ENCODE measurements at places on chromosomes 4 and X.

- no peak for DNase-seq
These were observed 142.9 kb upstream of the ARX start for GRCh38 chrX:25158635-25159034.

DNA sequence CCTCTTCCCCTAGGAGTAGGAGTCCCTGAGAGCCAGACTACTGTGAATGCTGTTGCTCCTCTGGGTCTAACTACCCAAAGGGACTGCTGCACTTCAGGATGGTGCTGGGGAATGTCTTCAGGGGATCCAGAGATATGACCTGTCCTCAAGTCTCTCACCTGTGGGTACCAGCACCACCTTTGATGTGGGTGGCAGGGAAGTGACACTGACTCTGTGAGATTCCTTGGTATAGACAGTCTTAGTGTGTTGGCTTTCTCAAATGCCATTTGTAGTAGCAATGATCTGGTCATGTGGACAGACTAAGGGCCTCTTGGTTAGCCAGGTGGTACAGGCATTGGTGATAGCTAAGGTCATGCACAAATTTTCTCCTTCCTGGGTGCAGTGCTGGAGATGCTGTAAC, 108.9 kb upstream of the ADAMTS3 start:
- DNase-seq, result no peak

GRCh38 chrX:9141496-9141895, 107.6 kb upstream of the FAM9B start:
- DNase-seq, result no peak

- DNase-seq, result no peak
These were observed 32.0 kb downstream of the CCSER1 start for GRCh38 chr4:90159193-90159592.

DNA sequence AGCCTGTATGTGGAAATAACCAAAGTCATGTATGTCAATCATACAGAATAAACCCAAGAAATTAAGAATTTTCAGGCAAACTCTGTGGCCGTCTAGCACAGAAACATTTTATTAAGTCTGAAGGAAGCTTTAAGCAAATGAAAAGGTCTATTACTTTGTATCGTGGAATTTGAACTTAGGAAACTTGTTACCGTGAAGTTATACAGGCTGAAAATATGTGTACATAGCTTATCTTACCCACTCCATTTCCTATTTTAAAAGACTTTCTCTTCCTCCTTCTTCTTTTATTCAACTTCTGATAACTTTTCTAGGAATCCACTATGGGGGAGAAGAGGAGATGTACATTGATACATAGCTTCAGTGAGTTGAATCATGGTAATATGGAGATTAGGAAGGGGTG, 108.3 kb downstream of the AGTR2 start:
- DNase-seq, result no peak

DNA sequence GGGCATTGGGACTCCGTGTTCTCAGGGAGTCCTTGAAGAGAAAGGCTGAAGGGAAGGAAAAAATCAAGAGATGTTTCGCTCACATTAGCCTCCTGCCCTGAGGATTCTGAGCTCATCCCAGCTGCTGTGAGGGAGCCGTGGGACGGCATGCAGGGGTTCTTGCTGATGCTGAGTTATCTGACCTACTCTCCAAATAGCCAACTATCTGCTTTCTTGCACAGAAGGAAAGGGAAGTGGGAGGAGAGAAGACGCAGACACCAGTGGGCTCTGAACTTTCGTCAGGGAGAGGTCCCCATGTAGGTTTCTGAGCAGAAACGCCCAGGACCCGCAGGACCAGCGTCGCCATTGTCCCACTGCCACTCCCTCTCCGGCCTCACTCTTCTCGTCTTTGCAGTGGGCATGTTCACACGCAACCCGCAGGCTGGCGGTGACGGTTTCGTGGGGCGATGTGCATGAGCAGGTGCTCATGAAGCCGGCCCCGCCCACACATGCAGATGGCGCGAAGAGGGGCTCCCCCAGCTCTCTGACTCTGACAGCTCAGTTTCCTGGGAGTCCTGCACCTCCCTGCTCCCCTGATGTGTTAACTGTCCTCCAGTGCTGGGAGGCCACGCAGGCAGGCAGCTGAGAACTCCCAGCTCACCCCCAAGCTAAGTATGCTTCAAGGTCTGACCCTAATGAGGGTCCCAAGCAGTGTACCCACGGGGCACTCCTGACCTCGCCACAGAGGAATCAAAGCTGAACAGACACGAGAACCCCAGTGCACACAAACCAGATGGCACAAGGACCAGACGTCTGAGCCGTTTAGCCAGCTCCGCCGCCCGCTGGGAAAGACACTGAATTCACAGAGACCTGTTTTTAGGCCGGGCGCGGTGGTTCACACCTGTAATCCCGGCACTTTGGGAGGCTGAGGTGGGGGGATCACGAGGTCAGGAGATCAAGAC, 13.6 kb upstream of the ABLIM2 start:
- DNase-seq, result peak; percentile 57

DNA sequence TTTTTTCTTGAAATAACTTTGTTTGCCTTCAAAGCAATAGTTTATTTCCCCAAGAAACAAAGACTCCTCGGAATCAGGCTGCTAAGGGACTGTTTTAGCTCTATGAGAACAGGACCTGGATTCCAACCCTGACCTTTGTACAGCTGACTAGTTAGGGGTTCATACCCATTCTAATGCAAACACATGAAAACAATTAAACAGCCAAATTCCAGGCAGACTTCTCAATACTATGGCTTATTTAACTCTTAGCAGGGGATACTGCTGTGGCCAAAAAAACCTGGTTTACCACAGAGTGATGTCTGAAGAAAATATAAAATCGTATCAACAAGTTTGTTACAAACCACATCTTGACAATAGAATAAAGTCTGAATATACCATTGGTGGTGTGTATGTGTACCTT, 129.6 kb upstream of the INTU start:
- DNase-seq, result no peak

DNA sequence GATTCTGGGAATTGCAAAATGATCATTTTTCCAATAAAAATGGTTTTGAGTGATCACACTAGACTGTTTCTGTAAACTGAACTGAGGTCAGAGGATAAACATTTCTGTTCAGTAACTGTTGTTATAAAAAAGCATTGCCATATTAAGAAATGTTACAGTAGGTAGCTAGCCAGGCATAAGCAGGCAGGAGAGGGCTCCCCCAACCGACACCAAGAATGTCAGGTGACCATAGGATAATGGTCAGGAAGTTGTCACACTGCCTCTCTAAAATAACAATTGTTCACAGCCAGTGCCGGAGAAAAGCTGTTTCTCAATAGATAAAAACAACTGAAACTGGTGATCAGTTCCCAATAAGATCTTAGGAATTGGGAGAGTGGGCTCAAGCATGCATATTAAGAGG, 306.2 kb upstream of the SLIT2 start:
- no peak for DNase-seq

DNA sequence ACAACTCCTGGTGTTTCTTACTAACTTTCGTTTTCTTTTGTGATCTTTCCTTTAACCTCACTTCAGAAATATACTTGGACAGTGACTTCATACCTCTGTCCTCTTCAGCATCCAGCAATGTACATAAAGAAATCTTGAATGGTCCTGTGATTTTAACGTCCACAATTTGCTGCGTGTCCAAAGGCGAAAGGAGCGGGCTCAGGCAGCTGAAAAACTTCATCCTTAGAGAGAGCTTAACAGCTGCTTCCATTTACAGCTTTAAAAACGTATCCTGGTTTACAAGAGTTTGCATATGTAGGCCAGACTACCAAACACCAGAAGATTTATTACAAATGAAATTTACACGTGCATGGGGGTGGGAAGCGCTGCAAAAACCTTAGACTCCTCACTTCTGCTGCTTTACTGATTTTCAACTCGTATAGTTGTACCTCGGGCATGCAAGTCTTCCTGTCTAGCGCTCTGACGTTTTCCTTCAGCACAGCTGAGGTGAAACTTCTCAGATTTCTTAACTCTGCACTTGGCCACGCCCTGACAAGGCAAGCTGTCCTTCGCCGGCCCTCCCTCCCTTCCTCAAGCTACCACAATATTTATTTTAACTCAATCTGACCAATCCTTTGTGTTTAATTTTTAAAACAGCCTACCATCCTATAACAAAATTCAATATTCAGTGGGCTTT, 406.4 kb downstream of the FAM47A start:
- DNase-seq, result no peak

DNA sequence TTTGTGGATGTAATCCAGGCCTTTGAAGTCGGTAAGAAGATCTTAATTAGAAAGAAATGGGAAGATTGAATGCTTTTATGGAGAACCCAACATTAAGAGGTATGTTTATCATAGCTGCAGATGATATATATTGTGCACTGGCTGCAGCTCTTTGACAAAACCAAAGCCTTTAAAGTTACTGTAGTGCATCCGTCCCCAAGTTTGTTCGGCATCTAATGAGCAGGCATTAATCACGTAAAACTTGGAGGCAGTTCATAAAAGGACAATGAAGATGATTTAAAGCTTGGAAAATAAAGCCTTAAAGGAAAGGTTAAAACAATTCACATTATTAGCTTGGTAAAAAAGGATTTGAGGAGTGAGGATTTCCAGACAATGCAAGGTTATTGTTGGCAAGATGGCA, 150.8 kb upstream of the ARX start:
- no peak for DNase-seq

DNA sequence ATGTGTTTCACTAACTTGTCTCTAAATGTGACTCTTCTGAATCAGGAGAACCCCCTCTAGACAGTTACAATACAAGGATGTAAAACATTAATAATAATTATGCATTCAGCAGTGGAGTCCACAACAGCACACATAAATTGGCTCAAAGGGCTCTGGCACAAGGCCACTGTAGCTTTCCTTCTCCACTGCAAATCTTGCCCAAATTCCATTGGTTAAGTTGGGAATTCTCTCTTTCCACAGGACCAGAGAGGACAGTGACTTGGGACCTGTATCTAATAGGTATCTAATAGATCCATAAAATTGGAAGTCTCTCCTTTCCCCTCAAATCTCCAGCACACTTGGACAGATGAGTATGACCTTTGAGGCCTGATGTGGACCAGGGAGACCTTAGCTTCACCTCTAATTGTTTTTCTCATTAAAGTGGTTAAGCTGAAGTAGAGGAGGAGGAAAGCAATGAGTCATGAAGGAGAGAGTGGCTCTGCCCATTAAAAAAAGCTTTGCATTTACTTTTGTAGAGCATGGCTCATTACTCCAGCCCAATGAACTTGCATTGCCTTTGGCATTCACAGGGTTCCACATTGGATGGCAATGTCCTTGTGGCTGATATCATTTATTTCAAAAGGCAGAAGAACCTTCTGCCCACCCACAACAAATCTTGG, 72.3 kb upstream of the SH3RF1 start:
- no peak for DNase-seq

GRCh38 chr4:71081192-71081591, 87.7 kb downstream of the DCK start:
- no peak for DNase-seq

GRCh38 chr4:117387072-117387471, 301.7 kb upstream of the TRAM1L1 start:
- DNase-seq, result no peak

GRCh38 chr4:152936446-152937335, 568 bp downstream of the FHDC1 start:
- no peak for DNase-seq

GRCh38 chr4:129822701-129823100, 726.7 kb downstream of the C4orf33 start:
- no peak for DNase-seq

GRCh38 chr4:6516762-6517161, 44.3 kb upstream of the PPP2R2C start:
- DNase-seq, result no peak

GRCh38 chrX:139881572-139881971, 51.3 kb downstream of the ATP11C start:
- no peak for DNase-seq

- no peak for DNase-seq
These were observed 209.1 kb upstream of the HCCS start for GRCh38 chrX:10902001-10902400.

- DNase-seq, result no peak
These were observed 29.7 kb downstream of the TMEM164 start for GRCh38 chrX:110032534-110033147.

- no peak for DNase-seq
These were observed 56.4 kb downstream of the EGF start for GRCh38 chr4:109969087-109969486.

GRCh38 chrX:78759081-78759480, 11.6 kb downstream of the LPAR4 start:
- no peak for DNase-seq

DNA sequence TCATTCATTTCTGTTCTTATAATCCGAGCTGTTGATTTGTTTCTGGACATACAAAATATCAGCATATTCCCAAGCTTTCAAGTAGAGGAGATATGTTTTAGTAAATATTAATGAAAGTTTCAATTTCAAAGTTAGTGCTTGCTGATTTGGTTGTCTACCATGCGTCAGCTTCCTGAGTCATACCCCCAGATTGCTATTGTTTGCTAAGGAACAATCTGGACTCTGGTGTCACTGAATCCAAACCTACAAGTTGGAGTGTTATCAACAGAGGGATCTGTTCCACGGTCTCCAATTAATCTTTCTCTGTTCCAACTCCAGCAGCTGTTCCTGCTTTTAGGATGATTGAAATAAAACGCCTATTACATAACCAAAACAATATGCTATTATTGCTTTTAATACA, 96.1 kb upstream of the FAM9A start:
- DNase-seq, result no peak

DNA sequence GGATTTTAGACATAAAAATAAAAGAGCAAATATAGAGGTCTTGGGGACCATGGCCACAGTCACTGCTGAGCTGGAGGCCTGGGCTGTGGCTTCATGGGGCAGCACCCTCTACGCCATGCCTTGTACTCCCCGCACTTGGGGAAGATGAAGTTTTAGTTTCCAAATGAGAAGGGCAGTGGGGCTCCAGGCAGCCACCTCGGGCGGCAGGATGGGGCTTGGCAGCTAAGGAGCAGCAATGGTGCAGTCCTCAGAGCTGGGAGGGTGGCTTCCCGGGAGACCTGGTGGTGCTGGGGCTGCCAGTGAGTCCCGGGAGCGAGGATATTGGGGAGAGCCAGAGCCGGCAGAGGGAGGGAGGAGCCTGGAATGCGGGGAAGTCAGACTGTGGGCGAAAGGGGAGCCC, 2.4 kb downstream of the CXCR3 start:
- no peak for DNase-seq

DNA sequence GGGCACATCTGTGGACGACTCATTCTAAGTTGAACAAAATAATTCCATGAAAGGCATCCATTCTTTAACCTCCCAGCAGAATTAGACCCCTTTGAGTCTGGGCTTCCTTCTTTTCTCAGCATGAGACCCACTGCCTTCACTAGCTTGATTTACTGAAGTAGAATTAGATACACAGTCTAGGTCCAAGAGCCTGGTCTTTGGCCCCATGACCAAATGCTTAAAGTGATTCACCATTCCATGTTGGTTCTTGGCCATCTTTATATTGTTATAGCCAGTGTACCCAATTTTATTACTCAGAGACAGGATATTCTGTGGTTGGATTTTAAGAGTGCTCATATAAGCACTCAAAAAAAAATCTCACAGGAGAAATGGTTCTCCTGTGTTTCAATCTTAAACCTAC, 155.3 kb upstream of the GPC4 start:
- DNase-seq, result no peak

Measured in stimulated activated naive CD4-positive, alpha-beta T cell treated with Interleukin-2 at 50 U/mL for 16 hours (primary cell).